ENCODE measurements at places on chromosomes 6 and 20.

DNA sequence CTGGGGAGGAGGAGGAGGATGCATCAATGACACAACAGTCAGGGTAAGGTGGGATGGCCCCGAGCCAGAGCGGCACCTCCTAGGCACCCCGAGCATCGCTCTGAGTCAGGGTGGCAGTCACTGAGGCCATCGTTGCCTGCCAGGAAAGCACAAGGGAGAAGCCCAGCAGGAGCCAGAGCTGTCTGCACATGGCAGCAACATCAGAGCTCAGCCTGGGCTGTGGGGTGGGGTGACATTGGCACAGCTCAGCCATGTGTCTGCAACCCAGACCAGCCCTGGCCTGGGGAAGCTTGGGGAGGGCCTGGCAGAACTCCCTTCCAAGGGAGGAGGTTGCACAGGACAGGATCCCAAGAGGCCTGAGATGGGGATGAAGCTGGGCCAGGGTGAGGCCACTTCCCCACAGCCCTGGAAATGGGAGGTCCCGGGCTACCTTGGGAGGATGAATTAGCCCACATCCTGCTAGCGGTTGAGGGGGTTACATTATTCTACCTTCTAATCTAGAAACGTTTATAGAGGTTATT, 255.6 kb downstream of the MAFB start:
- no peak for DNase-seq

- DNase-seq, result no peak
Measured at GRCh38 chr6:3561725-3562124, 104.9 kb upstream of the SLC22A23 start.

DNA sequence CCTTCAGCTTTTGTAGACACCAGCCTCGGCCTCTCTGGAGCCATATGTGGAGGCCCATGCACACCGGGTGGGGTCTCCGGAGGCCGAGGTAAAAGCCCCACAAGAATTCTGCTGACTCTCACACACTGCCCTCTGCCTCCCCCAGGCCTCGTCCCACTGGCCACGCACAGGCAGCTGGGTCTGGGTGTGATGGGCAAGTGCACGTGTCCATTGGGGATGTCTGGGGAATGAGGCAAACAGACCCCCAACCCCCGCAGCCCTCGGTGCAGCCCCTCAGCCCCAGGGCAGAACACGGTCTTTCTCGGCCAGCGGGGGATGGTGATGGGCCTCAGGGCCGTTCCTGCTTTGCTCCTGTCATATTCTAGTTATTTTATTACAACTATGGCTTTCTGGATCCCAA, 44.0 kb upstream of the GATA5 start:
- DNase-seq, result no peak

DNA sequence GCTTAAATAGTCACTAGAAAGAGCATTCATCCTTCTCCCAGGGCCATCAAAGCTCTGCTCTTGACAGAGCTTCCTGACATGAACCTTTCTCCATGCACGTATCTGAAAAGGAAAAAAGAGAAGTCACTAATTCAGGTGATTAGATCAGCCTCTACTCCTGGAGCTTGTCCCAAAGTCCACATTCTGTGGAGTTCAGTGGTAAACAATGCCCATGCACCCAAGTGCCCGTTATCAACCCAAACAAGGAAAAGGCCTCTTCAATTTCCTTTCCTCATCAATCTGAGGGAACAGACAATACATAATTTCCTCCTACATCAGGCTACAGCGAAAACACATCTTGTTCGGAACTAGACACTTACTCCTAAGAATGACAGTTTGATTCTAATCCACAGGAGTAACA, 129.2 kb upstream of the PCSK2 start:
- no peak for DNase-seq

DNA sequence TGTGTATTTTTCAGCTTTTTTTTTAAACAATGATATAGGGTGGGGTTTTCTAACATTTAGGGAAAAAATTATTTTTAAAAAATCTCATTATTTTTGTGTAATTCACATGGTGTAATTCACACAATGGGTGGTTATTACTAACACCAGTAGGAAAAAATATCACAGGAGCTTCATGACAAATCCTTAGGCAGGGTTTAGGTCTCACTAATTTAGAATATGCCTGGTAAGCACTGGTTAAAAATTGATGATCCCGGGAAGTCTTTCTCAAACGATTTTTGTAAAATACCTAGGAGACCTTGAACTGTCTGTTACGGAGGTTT, 29.5 kb upstream of the ZNF217 start:
- no peak for DNase-seq

GRCh38 chr6:155887421-155887820, 431.8 kb upstream of the NOX3 start:
- no peak for DNase-seq

DNA sequence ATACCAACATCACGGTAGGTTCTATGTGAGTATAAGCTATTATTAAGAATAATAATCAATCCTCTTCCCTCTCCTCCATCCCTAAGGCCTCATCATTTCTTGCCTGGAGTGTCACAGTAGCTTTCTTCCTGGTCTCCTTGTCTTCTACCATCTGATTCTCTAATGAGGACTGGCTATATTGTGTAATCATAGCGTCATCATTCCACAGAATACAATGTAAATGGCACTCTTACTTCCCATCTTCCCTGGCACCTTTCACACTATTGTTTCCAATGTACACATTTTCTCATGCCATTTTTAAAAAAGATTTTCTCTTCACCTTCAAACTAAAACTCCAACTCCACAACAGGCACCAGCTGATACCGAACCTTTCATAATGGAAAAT, 2.2 kb upstream of the BTN3A2 start:
- no peak for DNase-seq

- no peak for DNase-seq
Measured at GRCh38 chr6:34239893-34240292, 3.2 kb downstream of the HMGA1 start.

DNA sequence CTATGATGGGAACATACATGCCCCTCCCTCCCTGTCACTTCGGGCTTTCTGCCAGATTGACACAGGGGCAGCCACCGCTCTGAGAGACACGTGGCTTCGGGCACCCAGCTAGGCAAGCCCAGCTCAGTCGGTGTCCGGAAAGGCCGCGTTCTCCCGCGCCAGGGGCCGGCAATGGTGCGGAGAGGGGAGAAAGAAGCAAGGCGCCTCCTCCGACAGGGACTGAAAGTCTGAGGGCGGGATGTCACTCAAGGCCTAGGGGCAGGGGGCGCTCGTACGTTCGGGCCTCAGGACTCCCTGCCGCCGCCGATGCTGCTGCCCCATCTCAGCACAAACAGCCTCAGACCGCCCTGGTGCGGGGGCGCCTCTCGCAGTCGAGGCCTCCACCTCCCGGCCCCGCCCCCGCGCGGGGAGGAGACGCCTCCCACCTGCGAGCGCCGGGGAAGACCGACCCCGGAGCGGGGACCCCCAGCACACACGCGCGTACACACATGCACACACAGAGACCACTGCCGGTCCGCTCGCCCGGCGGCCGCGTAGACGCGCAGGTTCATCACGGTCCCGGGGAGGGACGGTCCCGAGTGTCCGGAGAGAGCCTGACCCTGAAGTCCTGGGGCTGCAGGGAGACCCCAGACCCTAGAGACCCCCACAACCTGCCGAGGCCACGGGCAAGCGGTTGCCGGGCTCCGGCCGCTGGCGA, 1.9 kb downstream of the GRM4 start:
- DNase-seq, result peak; percentile 78

DNA sequence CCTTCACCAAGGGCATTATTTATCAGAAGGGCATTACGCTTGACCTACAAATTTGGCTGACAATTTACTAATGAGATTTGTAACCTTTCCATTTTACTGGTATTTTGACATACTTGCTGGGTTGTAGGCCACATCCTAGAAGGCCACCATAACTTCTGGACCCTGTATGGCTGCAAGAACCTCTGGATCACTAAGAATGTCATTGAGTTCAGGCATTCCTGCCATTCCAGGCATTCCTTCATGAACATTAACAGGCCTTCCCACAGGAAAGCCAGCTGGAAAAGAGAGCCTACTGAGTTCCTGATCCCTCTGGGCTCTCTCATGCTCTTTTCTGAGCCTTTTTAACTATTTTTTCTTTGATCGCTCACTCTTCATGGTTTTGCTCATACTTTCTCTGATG, 28.4 kb upstream of the SLC35A1 start:
- DNase-seq, result no peak

Data from HEK293T (cell line).